MM.1S (cell line): ENCODE measurements at places on chromosomes 5 and 9.

- DNase-seq, result no peak
Measured at GRCh38 chr9:19516348-19516747, 107.5 kb downstream of the ACER2 start.

- no peak for DNase-seq
Measured at GRCh38 chr5:116371935-116372334, 202.7 kb downstream of the SEMA6A start.

DNA sequence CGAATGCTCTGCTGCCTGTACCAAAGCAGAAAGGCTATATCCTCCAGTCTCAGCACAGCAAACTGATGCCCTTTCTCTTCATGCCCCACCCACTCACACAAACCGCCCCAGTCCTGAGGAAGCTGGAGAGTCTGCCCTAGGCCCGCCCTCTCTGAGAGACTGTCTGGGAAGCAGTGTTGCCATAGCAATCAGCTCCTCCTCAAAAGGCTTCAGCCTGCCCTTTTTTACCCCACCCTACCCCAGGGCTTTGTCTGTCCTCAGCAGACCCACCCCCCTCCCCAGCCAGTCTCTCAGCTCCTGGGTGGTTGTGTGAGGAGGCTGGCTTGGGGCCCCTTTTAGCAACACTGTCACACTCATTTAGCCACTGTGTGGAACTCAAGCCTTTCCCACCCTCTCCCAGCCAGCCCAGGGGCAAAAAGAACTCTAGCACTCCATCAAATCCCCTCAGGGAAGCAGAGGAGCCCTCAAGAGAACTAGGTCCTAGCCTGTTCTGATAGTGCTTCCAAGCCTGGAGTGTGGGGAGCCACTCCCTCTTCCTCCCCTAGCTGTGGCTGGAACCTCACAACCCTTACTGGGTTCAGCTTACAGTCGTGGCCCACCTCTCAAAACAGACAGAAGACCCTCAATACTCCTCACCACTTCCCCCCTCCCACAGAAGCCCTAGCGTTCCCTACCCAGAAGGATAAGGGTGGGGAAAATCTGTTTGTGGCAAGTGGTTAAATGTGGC lies 1.4 kb downstream of the ATOSB start:
- peak; percentile 83 for DNase-seq

DNA sequence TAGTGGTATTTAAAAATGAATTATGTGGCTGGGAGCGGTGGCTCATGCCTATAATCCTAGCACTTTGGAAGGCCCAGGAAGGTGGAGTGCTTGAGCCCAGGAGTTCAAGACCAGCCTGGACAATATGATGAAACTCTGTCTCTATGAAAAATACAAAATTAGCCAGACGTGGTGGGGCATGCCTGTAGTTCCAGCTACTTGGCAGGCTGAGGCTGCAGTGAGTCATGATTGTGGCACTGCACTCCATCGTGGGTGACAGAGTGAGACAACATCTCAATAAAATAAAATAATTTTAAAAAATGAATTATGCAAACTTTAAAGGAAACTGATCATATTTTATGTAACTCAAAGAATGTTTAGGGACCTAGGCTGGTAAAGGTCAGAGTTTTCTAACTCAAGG lies 310.8 kb upstream of the DMRT1 start:
- DNase-seq, result no peak

DNA sequence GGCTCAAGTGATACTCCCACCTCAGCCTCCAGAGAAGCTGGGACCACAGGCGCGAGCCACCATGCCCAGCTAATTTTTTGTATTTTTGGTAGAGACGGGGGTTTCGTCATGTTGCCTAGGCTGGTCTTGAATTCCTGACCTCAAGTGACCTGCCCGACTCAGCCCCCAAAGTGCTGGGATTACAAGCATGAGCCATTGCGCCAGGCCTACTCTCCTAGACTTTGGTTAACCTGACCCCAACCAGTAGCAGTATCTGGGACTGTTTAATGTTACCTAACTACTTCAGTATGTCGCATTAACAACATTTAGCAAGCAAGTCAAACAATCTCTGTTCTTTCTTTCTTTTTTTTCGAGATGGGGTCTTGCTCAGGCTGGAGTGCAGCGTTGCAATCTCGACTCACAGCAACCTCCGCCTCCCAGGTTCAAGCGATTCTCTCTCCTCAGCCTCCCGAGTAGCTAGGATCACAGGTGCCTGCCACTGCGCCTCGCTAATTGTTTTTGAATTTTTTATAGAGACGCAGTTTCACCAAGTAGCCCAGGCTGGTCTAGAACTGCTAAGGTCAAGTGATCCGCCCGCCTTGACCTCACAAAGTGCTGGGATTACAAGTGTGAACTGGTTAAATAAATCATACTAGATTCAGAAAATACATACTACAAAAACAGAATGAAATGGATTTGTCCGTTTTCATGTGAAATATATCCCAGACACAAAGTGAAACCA lies 2.0 kb downstream of the AK3 start:
- DNase-seq, result no peak

GRCh38 chr9:97864396-97864795 lies 11.4 kb downstream of the FOXE1 start:
- no peak for DNase-seq

GRCh38 chr5:151700296-151700695 lies 13.6 kb upstream of the SPARC start:
- DNase-seq, result no peak
